Activated CD8-positive, alpha-beta T cell treated with anti-CD3 and anti-CD28 coated beads for 36 hours (primary cell): ENCODE measurements at places on chromosomes 11 and 22.
A peak's percentile ranks its signal among the peaks of the same experiment; 100 is the strongest.

GRCh38 chr11:40508303-40508702 is 951.1 kb downstream of the LRRC4C start:
- no peaks in the 10 kb centered on the region for H3K4me1 ChIP-seq
- H3K4me3 ChIP-seq = no peak overlapping the region

- H3K27me3 ChIP-seq = no peaks in the 10 kb centered on the region
- no peaks in the 10 kb centered on the region for H3K36me3 ChIP-seq
- no peak overlapping the region for H3K4me3 ChIP-seq
- no peaks in the 10 kb centered on the region for H3K4me1 ChIP-seq
- no peak for DNase-seq
Observed at GRCh38 chr22:20003304-20003703, 13.3 kb downstream of the ARVCF start.

- H3K27ac ChIP-seq = no peak overlapping the region
- peaks cover 51% of the 10 kb centered on the region for H3K4me1 ChIP-seq
- H3K36me3 ChIP-seq = no peaks in the 10 kb centered on the region
- no peak for DNase-seq
- H3K4me3 ChIP-seq = no peak overlapping the region
Observed at GRCh38 chr22:40606306-40606705, 30.2 kb downstream of the MRTFA start.

- no peak for DNase-seq
- H3K4me3 ChIP-seq = peak overlapping the region; percentile 74
- peaks cover 42% of the 10 kb centered on the region for H3K36me3 ChIP-seq
- H3K27ac ChIP-seq = peak overlapping the region; percentile 82
Observed at GRCh38 chr22:26431261-26431995, 2.4 kb downstream of the ASPHD2 start.

- H3K4me3 ChIP-seq = no peak overlapping the region
- no peak for DNase-seq
- H3K4me1 ChIP-seq = no peaks in the 10 kb centered on the region
- no peaks in the 10 kb centered on the region for H3K27me3 ChIP-seq
- H3K27ac ChIP-seq = no peak overlapping the region
Observed at GRCh38 chr11:1817511-1817910, 17.3 kb upstream of the SYT8 start.

DNA sequence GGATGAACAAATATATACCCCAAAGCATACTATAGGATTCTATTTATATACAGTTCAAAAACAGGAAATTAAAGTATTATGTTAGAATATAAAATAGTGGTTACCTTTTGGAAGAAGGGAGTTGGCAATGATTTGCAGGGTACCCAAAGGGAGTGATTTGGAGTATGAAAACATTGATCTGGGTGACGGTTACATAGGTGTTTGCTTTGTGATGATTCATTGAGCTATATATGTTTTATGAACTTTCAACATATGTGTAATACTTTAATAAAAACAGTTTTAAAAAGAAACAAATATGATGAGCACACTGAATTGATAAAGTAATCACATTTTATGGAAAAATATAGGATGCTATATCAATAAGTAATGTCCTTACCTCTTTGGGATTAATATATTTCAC is 36.0 kb downstream of the C11orf65 start:
- H3K4me3 ChIP-seq = no peak overlapping the region
- H3K27ac ChIP-seq = no peak overlapping the region
- no peak for DNase-seq
- H3K27me3 ChIP-seq = no peaks in the 10 kb centered on the region

- peaks cover 7% of the 10 kb centered on the region for H3K4me1 ChIP-seq
- no peak overlapping the region for H3K27ac ChIP-seq
Observed at GRCh38 chr11:94785509-94785908, 17.4 kb downstream of the AMOTL1 start.
